ENCODE measurements at places on chromosomes 3 and 15.
A peak's percentile ranks its signal among the peaks of the same experiment; 100 is the strongest.

DNA sequence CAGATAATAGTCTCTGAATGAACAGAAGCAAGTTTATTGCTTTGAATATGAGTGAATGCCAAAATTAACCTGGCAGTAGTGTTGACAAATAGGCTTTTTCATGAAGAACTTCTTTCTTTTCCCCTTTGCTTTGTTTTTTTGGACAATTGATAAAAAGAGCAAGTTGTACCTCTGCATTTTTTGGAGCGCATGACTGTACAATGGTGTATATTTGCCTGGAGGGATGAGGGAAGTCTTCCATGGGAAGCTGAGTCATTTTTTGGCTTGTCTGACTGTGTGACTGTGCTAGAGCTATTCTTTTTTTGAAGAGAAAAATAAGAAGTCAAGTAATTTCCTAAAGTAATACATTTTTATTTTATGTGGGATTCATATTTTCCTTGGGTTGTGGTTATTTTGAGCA, 186.9 kb downstream of the KLHL25 start:
- no peak for DNase-seq

- DNase-seq: peak; percentile 31
Observed at GRCh38 chr3:180267202-180267843, 230.6 kb upstream of the PEX5L start.

DNA sequence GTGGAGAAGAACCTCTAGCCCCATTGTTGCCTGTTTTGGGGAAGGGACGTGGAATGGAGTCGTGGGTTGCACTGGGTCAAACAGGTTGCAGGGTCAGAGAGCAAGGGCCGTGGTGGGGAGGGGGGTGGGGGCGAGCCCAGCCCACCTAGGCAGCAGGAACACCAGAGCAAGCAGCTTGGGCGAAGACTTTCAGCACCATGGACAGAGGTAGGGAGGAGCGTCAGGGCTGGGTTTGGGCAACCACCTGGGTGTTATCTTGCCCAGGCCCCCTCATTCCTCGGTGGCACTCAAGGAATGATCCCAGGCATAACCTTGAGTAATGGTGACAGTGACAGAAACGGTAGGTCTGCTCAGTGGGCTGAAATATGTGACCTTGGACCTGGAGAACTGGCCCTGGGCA, 45.9 kb upstream of the TMEM115 start:
- DNase-seq: peak; percentile 16

- no peak for DNase-seq
Observed at GRCh38 chr3:22734756-22735155, 468.4 kb upstream of the UBE2E2 start.

DNA sequence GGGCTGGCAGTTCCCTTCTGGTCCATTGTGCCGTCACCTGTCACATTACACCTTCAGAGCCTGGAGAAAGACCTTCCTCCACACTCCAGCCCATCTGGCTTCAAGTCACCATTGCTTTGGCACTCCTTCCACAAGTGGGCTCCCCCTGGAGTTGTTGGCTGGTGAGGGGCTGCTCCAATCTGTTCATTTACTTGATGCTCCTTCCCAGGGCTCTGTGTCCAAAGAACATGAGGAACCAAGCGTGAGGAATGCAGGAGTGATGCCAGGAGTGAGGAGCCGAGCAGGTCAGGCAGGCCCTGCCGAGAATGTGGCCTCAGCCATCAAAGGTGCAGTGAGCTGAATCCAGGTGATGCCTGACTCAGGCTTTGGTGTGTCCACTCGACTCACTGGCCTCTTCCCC, 57.2 kb downstream of the OXNAD1 start:
- DNase-seq: no peak

- no peak for DNase-seq
Observed at GRCh38 chr3:15325228-15325627, 7.2 kb downstream of the SH3BP5 start.

DNA sequence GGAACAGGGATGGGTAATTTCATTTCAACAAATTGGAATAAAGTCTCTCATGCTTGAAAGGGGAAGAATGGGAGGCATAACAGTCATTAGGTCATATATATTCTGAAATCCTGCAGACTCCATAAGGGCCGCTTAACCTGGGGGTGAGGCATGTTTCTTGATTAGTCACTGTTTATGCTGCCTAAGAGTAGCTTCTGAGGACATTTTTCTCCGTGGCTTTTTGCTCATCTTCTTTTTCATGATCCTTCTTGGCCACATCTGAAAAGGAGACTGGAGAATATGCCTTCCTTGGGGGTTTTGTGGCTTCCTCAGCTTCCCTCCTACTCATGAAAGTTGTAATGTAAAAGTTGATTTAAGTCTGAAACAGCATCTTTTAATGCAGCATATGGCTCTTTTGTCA, 20.0 kb upstream of the CFAP20DC start:
- no peak for DNase-seq

- no peak for DNase-seq
Observed at GRCh38 chr3:61674596-61674995, 113.2 kb downstream of the PTPRG start.

GRCh38 chr3:45337839-45338470, 50.4 kb upstream of the LARS2 start:
- no peak for DNase-seq

- no peak for DNase-seq
Observed at GRCh38 chr15:28178290-28178689, 79.2 kb upstream of the OCA2 start.

GRCh38 chr3:58576716-58577115, 475 bp downstream of the FAM107A start:
- DNase-seq: no peak

DNA sequence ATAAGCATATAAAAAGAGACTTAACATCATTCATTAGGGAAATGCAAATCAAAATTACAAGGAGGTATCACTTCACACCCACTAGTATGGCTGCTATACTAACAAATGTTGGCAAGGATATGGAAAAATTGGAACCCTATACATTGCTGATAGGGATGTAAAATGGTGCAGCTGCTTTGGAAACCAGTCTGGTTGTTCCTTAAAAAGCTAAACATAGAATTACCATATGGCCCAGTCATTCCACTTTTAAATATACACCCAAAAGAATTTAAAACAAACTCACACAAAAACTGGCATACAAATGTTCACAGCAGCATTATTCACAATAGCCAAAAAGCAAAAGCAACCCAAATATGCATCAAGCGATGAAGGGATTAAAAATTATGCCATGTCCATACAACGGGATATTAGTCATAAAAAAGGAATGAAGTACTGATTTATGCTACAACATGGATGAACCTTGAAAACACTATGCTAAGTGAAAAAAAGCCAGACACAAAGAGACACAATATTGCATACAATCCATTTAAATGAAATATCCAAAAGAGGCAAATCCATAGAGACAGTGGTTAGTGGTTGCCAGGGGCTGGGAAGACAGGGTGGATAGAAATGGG, 118.3 kb downstream of the OSBPL10 start:
- DNase-seq: no peak

DNA sequence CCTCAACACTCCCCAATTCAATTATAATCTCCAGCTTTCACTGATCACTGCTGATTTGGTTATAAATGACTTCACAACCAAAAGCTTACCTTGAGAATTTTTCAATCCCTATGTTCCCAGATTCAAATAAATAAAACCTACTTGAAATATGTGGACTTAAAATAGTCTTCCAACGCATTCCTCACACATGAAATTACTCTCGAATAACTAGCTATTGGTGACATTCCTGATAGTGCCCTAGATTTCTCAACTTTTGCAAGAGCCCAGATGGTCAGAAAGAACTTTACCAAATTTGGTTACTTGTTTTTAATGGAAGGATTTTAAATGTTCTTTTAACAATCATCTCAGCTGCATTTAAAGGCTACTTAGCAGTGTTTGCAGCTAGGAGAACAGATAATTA, 605.5 kb downstream of the FHIT start:
- DNase-seq: no peak

DNA sequence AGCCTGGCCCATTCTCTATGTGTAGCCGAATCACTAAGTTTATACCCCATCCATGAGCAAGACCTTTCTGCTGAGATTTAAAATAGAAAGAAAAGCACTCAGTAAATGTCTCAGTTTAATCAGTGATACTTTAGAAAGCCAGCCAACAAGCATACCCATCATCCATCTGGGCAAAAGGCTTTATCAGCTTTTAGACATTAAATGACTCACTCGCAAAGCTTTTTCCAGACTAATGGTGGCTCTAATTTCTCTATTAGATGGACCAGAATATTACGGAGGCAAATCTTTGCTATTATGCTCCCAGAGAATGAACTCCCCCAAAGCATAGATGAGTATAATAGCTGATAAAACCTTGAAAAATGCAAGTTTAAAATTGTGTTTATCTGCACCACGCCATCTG, 727.8 kb downstream of the GBE1 start:
- no peak for DNase-seq

DNA sequence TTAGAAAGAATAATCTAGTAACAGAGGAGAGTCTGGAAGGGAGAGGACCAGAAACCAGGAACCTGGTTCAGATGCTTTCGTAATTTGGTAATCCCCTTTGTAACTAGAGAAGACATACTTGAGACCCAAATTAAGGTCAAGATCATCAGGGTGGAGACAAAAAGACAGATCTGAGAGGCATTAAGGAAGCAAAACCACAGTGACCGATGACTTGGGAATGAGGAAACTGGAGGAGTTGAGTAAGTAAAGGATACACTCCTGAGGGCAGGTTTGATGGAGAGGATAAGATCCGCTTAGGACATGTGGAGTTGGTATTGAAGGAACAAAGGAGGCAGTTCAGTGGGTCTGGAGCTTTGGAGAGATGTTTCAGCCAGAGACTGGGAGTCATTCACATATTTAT, 23.6 kb upstream of the BCL2A1 start:
- no peak for DNase-seq

- peak; percentile 41 for DNase-seq
Observed at GRCh38 chr15:75043509-75044257, 20.3 kb downstream of the PPCDC start.

DNA sequence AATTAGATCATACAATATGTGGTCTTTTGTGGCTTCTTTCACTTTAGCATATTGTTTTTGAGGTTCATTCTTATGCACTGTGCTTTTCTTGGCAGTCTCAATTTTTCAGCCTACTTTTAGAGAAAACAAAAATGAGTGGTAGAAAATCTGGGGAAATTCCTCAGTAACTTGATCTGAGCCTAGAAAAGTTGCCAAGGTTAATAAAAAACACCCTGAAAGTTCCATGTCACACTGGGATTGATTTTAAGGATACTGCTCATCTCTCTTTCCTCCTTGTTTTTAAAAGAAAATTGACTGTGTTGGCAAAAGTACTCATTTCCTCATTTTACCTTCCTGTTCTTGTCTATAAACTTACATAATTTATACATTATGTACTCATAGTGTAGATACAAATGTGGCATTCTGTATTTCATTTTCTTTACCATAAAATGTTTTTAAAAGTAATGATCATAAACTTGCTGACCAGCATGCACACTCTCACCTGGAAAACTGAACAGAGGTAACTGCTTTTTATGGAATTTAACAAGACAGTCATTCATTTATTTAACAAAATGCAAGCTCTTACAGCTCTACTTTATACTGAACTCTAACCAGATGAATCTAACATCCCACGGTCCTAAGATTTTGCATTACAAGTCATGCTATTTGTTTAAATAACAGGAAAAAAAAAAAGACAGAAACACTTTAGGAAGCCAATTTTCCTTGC, 28.6 kb upstream of the SH3BP5 start:
- no peak for DNase-seq

DNA sequence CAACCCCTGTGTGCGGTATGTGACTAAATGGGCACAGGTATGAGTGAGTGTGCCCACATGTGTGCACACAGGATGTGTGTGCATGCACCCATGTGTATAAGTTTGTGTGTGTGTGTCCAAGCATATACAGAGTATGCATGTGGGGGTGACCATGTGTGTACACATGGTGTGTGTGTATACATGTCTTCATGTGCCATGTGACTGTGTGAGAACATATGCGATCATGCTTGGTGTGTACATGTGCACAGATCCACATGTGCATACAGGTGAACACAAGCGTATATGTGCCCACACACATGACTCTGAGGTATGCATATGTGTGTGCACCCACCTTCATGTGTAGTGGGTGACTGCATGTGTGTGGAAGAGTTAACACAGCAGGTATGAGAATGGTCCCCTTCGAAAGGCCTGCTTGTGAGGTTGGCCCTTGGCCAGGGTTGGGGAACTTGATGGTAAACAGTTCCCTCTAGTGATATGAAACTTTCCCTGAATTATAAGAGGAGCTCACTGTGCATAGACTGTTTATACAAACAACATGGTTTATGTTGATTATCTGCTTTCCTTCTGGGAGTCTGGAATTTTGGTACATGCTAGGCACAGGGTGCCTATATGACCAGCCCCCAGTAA, 10.3 kb downstream of the PFKFB4 start:
- peak; percentile 26 for DNase-seq

GRCh38 chr3:13121553-13122001, 48.3 kb upstream of the IQSEC1 start:
- DNase-seq: no peak

DNA sequence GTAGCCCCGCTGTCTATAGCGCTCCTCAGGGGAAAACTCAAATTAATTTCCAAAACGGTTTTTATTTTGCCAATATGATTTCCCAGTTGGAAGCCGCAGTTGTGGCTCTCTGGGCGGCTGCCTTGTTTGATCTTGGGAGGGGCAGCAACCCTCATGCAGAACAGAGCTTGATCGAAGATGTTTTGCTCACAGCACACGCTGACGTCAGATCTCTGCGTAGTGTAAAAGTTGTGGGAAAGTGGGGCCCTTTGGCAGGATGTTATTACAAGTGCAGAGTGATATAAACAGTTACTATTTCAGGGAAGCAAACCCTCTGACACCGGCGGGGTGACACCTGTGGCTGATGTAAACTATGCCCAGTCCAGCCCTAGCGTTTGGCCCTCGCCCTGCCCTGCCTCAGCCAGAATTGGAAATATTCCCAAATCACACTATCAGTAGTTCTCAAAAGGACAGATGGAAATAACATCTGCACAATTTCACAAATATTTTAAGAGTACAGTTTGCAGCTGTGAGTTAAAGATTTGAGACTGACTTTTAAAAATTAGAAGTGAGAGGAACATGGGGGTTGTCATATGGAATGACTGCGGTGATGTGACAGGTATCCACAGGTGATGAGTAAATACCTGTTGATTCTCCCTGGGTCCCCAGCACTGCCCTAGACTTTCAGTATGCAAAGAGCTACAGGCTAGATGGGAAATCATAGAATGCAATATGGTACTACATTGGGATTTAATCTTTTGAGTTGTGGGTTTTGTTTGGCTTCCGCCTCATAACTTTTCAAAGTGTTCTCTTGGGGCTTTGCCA, 1.7 kb downstream of the SYNM start:
- peak; percentile 53 for DNase-seq

GRCh38 chr3:9947025-9947995, 4.9 kb downstream of the PRRT3 start:
- no peak for DNase-seq

Measured in CD4-positive, alpha-beta T cell treated with Interleukin-17A for 1 hour (primary cell).